Hematopoietic multipotent progenitor cell treated with erythropoietin and hydrocortisone succinate and interleukin-3 and kit ligand, for 8 days (in vitro differentiated cells): ENCODE measurements at places on chromosomes 13 and 19.
A peak's percentile ranks its signal among the peaks of the same experiment; 100 is the strongest.

DNA sequence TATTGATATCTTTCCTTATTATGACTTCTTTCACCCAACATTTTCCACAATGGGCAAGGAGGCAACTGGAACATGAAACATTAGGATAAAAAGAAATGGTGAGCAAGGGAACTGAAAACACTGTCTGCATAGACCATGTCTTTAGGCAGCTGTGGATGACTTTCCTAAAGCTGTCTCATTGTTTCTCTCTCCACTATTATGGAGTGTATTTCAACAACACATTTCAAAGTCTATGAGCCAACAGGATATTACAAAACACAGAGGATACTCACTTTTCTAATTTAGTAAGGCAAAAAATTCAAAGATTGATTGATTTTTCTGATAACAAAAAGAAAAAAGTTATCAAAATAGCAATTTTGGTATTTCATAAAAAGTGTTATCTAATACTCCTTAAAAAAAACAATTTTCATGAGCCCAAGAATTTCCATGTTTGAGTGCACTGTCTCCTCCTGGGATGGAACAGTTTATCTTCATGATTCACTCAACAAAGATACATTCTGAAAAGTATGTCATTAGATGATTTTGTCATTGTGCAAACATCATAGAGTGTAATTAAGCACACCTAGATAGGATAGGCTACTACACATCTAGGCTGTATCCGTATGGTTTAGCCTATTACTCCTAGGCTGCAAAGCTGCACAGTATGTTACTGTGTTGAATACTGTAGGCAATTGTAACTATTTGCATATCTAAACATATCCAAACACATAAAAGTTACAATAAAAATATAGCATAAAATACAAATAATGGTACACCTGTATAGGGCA, 1568.4 kb downstream of the SLITRK5 start:
- no peak for DNase-seq

- DNase-seq: no peak
Measured at GRCh38 chr19:1933942-1934341, 7.0 kb upstream of the CSNK1G2 start.

GRCh38 chr13:77056382-77056781, 29.4 kb upstream of the FBXL3 start:
- no peak for DNase-seq

DNA sequence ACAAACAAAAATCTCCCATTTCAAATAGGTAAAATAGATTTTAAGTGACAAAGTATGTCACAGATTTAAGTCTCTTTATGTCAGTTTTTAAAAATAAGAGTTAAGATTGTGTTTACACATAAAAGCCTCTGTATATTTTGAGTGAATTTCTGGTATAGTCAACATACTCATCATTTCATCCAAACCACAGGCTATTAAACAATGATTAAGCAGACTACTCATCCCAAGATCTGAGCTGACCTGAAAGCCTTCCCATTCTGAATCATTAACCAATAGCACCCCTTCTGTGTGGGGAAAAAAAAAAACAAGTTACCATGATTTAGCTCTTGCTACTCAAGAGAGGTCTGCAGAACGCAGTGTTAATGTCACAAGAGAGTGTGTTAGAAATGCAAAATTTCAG, 284.4 kb upstream of the NBEA start:
- DNase-seq: no peak

DNA sequence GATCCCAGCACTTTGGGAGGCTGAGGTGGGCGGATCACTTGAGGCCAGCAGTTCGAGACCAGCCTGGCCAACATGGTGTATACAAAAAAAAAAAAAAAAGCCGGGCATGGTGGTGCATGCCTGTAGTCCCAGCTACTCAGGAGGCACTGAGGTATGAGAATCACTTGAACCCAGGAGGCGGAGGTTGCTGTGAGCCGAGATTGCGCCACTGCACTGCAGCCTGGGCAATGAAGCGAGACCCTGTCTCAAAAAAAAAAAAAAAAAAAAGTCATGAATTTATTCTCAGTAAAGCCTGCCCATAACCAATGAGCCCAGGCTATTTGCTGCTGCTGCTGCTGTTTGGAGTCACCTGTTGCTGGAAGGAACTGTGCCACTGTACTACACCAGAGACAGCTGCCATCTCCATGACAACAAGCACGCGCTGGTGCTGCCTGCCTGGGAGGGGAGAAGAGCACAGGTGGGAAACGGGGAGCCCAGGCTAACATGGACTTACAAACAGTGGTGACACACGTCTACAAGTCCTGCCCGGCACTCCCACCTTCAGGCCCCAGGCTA, 11.3 kb downstream of the ZFR2 start:
- DNase-seq: no peak

- peak; percentile 23 for DNase-seq
Measured at GRCh38 chr19:43467730-43468129, 2.3 kb upstream of the LYPD3 start.

DNA sequence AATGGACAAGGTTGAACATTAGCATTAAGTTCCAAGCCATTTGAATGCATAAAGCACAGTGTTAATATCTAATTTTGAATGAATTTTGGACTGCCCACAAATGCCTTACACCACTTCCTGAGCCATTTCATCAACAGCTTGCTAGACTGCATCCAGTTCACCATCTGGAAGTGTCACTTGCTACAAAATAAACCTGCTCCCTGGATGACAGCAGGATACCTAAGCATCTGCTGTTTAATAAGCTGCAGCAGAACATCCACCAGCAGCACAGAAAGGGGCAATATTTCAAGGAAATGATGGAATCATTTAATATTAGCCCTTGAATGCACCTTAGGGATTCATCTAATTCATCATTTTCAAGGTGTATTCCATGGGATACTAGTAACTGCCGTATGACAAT, 76.6 kb upstream of the PCDH9 start:
- DNase-seq: no peak

GRCh38 chr13:26980099-26981031, 191.2 kb downstream of the USP12 start:
- no peak for DNase-seq

DNA sequence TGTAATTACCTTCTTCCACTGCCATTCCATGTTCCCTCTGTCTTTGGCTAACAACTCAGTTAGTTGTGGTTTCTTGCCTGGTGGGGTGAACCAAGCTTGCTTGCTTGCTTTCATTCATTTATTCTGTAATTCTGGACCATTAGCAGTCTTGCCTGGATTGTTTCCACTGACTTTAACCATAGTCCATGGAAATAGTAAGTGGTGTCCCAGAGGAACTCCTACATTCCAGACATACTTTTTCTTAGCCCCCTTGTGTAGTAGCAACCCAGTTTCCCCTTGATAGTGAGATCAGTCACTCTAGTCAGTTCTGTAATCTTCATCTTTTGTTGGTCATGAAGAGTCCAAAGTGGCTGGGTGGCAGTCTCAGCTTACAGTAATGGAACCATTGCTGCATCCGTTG, 23.2 kb downstream of the PDS5B start:
- no peak for DNase-seq

- DNase-seq: no peak
Measured at GRCh38 chr19:46962030-46962570, 57.5 kb upstream of the NPAS1 start.

- DNase-seq: no peak
Measured at GRCh38 chr19:47540748-47541147, 25.9 kb upstream of the NAPA start.

DNA sequence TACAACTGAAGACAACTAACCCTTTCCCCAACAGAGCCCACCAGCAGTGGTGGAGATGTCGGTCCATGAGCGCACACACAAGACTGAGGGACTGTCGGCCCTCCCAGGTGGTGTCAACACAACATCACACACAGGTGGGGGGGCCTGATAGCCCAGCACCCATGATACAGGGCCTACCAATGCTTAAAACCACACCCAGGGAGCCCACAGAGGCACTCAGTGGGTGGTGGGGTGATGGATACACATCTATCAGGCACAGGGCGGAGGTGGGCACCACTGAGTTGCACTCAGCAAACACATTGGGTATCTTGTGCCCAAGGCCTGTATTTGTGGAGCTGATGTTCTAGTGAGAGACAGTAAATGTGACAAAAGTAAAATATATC, 7.0 kb upstream of the ZFP36 start:
- peak; percentile 53 for DNase-seq

DNA sequence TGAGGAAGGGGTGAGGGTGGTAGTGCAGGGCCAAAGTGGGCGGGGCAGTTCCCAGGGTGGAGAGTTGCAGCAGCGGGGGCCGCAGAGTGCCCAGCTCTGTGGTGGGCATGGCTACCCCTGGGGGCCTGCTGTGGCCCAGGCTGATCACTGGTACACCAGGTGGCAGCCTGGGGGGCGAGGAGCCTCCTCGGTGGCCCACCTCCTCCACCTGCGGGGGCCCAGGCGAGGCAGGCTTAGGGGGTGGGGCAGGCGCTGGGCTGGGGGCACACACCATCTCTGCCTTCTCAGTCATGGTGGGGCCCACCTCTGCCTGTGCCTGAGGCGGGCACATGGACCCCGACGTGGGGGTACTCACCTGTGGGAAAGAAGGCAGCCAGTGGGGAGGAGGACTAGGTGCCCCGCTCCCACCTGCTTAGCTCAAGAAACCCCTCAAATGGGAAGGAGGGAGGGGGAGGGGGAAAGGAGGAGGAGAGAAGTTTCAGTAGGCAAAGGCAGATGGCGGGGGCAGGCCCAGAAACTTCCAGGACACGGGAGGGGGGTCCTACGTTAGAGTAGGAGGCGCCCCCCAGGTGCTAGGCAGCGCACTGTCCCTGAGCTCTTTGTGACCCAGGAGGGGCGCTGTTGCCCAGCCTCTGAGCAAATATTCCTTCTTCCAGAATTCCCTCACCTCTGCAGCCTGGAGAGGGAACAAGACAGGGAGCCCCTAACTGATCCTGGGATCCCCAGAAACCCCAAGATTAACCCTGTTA, 1.6 kb downstream of the LYL1 start:
- DNase-seq: peak; percentile 67

GRCh38 chr19:45153339-45154063, 7.3 kb downstream of the NKPD1 start:
- peak; percentile 33 for DNase-seq

DNA sequence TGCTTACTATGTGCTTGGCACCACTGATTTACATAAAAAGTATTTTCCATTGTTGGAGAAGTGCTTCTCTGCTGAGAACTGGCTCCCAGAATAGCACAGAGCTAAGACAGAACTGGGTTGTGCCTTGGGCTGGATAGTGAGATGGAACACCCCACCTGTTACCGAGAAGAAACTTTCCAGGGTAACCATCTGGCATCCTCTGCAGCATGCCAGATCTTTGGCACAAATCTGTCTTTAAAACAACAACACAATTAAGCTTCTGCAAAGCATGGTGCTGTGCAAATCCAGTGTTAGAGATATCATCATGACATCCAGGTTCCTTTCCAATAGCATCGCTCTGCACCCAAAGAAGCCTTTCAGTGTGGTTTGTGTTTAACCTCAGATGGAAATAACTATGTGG, 202.5 kb upstream of the RFC3 start:
- DNase-seq: no peak

- DNase-seq: no peak
Measured at GRCh38 chr13:99421758-99422585, 79.3 kb upstream of the TM9SF2 start.

GRCh38 chr13:32026623-32027022, 5.0 kb upstream of the FRY start:
- DNase-seq: no peak

GRCh38 chr19:44847144-44848035, 1.3 kb downstream of the NECTIN2 start:
- DNase-seq: peak; percentile 22

- no peak for DNase-seq
Measured at GRCh38 chr13:50358231-50359040, 343.2 kb downstream of the KCNRG start.

DNA sequence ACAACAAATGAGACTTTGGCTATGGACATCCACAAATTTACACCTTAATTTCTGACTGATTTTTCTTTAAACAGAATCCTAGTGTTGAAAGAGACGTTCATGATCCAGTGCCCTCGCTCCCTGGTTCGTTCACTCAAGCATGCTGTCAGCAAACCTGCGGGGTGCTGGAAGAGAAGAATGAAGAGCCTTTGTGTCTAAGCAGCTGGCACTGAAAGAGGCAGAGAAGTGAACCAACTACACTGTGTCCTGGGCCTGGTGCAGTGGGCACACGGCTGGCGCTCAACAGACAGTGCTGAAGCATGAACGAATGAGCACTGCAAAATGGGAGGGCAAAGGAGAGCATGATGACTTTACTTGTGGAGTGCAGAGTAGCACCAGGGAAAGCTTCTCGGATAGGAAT, 46.8 kb downstream of the MIPEP start:
- no peak for DNase-seq

DNA sequence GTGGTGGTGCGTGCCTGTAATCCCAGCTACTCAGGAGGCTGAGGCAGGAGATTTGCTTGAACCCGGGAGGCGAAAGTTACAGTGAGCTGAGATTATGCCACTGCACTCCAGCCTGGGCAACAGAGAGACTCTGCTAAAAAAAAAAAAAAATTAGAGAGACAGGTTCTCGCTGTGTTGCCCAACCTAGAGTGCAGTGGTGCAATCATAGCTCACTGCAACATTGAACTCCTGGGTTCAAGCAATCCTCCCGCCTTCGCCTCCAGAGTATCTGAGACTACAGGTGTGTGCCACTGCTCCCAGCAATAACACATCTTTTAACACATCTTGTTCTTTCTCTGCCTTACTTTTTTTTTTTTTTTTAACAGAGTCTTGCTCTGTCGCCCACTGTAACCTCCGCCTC, 32.7 kb downstream of the CLEC17A start:
- no peak for DNase-seq

GRCh38 chr13:33276570-33276969, 9.0 kb downstream of the STARD13 start:
- no peak for DNase-seq

DNA sequence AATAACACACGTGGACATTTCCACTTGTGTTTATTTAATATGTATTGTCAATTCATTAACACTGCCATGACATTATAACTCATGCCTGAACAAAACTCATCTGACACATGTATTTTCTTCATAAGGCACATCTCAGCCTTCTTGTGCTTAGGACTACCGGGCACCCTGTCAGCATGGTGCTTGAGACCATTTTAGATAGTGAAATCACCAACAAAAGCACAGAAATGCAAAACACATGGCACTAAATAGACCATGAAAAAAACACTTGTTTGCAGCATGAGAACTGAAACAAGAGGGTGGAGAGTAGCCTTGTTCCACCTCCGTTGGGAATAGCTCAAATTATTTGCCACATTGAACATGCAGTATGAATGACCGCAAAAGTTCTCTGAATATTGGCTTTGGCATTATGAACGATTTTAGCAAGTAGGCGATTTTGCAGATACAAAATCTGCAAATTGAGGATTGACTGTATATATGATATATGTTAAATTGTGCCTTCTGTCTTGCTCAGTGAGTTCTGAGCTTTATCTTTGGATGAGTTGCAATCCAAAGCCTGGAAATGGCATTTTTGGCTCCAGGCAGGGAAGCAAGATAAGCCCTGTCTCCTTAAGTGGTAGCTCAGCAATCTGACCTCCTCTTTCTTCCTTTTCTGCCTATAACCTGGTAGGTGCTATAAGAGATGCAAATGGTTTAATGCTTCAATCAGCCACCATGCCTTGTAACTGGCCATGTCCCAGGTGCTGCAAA, 328.2 kb downstream of the HS6ST3 start:
- DNase-seq: no peak

GRCh38 chr13:68027306-68027705, 797.2 kb upstream of the PCDH9 start:
- no peak for DNase-seq
